ENCODE measurements at places on chromosomes 11 and 22. TPM values are rescaled to one million over a fixed set of nuclear protein-coding genes. Genes with fewer than 3 reads are reported as not detected.

Gene GVQW3
- 6.8 TPM for total RNA-seq

Gene C11orf86
- total RNA-seq = not detected

Gene OR56A3
- not detected for total RNA-seq

Gene CARD18
- not detected for total RNA-seq

Gene DTX4
- total RNA-seq = 0.94 TPM

Gene KRTAP5-2
- total RNA-seq = not detected

Gene RAC2
- total RNA-seq = 963 TPM

Gene SLC43A1
- 28.8 TPM for total RNA-seq

Gene TRIM34
- total RNA-seq = 17.5 TPM

Gene TRIM48
- not detected for total RNA-seq

Gene OR4D5
- not detected for total RNA-seq

Gene FAM181B
- total RNA-seq = not detected

Gene CDK2AP2
- 101 TPM for total RNA-seq

Gene OTOG
- not detected for total RNA-seq

Gene EEF1G
- 1,152 TPM for total RNA-seq

Gene SNU13
- total RNA-seq = 150 TPM

Gene GLYATL2
- total RNA-seq = not detected

Gene ZDHHC8
- 64.1 TPM for total RNA-seq

Data from activated naive CD8-positive, alpha-beta T cell treated with anti-CD3 and anti-CD28 coated beads, Interleukin-2, amount 10 ng/mL, durations not matched to agents 7 days and 5 days (primary cell).